ENCODE measurements at places on chromosomes 7 and 10.

DNA sequence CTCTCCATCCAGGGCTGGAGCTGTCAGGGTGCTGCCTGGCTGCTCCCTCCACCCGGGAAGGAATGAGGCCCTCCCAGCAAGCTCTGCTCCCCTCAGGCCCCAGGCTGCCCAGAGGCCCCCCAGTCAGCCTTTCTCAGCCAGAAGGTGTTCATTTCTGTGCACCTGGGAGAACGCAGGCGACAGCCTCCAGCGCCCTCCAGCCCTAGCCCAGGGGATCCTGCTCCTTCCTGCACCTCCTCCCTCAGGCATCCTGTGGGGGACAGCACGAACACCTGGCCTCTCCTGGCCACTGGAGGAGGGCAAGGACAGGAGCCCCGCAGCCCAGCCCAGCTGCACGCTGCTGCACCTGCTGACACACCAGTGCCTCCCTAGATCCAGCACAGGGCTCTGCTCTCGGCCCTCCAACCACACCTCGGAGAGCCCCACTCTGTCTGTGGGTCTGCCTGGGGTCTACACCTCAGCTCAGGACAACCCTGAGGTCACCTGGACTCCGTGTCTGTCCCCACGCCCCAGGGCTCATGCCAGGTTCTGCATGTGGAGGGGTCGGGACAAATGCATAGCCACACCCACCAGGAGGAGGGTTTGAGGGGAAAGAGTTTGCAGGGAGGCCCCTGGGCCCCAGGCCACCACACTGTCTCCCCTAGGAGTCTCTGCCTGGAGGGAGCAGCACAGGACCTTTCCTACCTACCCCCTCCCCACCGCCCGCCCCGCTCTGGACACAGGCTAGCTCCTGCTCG lies 7.4 kb upstream of the PWWP2B start:
- DNase-seq = no peak

- peak; percentile 72 for DNase-seq
Observed at GRCh38 chr10:110209454-110209925, 2.1 kb downstream of the MXI1 start.

DNA sequence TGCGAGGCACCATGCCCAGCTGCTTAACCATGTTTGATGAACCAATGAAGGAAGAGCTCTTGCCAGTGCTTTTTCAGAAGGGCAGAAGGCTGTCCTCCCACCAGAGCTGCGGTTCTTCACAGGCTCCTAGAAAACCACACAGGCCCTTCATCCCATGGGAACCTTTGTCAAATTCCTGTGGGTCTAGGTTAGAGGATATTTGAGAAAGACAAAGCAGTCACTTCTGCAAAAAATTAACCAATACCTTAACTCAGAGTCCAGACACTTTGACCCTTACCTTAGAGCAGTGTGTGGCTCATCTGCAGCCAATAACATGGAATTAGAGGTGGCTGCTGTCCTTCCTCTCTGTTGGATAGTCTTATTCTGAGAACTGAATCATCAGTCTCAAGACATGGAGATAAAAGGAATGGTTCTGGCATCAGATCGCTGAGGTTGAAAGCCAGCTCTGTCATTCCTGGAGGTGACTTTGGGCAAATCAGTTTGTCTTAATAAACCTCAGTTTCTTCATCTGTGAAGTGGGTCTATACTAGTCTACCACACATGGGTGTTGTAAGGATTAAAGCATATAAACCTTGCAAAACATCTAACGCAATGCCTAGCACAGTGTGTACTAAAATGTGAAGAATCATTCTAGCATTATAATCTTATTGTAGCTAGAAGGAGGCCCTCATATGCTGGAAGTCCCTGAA lies 65.1 kb upstream of the PIP4K2A start:
- DNase-seq = no peak

- DNase-seq = no peak
Observed at GRCh38 chr10:100614429-100615095, 78.8 kb downstream of the HIF1AN start.

GRCh38 chr7:828793-829561 lies 3.3 kb upstream of the SUN1 start:
- no peak for DNase-seq

GRCh38 chr7:142752376-142753225 lies 3.3 kb downstream of the PRSS1 start:
- no peak for DNase-seq

DNA sequence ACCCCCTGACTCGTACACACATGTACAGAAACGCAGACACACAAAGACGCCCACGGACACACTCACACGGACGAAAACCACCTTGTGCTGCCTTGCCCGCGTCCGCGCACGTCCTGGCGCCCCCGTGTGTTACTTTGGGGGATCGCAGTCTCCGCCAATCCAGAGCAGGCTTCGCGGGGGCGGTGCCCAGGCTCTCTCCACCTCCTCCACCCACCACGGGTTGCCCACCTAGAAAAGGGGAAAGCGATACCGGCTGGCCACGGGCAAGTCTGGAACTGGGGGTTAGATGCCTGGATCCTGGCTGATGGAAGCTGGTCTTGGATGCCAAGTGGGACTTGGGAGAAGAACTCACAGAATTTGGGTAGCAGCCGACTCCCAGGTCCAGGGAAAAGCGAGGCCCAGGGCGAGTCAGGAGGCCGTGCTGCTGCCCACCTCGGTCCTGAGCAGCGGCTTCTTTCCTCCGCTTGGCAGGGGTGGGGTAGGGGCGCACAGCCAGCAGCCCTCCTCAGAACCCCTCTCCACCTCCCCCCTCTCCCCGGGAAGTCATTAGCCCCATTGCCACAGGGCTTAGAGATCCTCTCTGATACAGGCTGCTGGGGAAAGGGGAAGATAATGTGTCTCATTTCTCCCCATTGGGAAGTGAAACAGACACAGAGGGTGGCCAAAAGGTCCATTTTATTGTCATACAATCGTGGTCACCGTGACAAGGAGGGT lies 4.6 kb upstream of the VGF start:
- peak; percentile 85 for DNase-seq

DNA sequence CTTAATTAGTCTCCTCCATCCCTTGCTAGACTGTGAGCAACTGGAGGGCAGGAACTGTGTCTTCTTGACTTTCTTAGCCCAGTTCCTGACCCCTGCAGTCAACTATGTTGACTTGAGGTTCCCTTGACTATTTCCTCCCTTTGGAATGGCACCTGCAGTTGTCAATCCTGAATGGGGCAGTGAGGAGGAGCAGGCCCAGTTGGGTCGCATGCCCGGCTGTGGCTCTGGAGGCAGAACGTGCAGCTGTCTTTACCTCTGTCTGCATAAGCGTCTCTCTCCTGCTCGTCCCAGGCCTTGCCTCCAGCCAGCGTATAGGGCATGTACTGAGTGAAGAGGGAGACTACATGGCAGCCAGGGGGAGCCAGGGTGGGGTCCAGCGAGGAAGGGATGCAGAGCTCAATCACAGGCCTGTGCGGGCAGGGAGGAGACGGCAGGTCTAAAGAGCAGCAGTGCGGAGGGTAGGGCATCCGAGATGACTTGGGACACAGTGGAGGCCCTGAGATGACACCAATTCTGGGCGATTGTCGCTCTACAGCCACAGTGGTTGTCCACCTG lies 26.8 kb downstream of the PYROXD2 start:
- no peak for DNase-seq

DNA sequence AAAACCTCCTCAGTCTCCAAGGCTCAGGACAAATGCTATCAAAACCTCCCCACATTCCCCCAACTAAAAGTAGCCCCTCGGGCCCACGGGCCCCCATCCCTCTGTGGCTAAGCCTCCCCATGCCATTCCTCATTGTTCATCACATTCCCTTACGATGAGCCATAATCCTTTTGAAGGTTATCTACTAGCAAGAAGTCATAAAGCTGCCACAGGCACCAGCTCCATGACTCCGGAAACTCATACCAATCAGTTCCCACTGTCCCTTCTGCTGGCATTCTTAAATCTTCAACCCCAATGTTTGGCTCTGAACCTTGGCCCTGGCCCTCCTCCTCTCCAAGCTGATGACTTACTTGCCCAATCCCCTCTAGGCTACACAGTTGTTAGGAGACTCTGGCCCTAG lies 19.4 kb upstream of the TM9SF3 start:
- DNase-seq = no peak

- no peak for DNase-seq
Observed at GRCh38 chr7:12231097-12231496, 20.0 kb downstream of the TMEM106B start.

DNA sequence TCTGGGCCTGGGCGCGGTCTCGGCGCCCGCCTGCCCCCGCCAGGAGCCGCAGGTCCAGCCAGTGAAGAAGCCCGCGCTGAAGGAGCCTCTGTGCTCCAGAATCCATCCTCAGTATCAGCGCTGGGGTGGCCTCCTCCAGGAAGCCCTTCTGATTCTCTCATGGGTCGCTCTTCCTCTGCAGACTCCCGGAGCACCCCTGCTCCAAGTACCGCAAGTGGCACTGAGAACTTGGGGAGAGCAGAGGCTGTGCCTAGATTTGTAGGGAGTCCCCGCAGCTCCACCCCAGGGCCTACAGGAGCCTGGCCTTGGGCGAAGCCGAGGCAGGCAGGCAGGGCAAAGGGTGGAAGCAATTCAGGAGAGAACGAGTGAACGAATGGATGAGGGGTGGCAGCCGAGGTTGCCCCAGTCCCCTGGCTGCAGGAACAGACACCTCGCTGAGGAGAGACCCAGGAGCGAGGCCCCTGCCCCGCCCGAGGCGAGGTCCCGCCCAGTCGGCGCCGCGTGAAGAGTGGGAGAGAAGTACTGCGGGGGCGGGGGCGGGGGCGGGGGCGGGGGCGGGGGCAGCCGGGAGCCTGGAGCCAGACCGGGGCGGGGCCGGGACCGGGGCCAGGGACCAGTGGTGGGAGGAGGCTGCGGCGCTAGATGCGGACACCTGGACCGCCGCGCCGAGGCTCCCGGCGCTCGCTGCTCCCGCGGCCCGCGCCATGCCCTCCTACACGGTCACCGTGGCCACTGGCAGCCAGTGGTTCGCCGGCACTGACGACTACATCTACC lies at the start of gene ALOX5:
Gene ALOX5 (plus strand): TSS at position 641 of the 774 bp plus-strand sequence. CDS start 64 bp downstream, at position 705.
- peak; percentile 86 for DNase-seq

DNA sequence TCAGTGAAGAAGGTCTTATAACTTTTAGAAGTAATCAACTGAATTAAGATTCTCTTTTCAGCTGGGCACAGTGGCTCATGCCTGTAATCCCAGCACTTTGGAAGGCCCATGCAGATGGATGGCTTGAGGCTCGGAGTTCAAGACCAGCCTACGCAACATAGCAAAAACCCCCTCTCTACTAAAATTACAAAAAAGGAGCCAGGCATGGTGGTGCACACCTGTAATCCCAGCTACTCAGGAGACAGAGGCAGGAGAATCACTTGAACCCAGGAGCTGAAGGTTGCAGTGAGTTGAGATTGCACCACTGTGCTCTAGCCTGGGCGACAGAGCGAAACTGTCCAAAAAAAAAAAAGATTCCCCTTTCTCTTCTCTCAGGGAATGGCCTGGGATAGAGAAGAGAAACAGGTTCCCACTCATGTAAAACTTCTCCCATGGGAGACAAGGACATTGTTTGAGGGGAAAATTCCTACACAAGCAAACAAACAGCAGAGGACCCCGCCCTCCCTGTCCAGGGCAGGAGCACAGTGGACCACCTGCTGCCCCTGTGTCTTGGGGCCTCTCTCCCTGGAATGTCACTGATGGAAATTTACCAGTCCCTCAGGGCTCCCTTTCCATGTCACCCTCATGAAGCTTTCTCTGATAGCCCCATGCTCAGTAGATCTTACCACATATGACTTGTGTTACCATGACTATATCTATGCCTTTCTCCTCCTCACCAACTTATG lies 5.6 kb downstream of the IL2RA start:
- DNase-seq = no peak

GRCh38 chr10:104328646-104328895 lies 9.7 kb downstream of the ITPRIP start:
- no peak for DNase-seq

DNA sequence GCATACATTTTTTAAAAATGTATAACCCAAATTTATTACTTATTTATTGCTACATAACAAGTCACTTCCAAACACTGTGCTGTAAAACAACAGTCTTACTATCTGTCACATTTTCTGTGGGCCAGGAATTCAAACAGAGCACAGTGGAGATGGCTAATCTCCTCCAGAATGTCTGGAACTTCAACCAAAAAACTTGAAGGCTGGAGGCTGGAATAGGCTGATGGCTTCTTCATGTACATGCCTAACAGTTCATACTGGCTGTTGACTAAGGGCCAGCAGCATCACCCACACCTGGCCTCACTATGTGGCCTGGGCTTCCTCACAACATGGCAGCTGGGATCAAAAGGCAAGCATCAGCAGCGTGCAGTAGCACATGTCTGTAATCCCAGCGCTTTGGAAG lies 92.4 kb upstream of the KMT2E start:
- DNase-seq = no peak

- DNase-seq = peak; percentile 28
Observed at GRCh38 chr7:18866359-18867036, 250.9 kb downstream of the TWIST1 start.

DNA sequence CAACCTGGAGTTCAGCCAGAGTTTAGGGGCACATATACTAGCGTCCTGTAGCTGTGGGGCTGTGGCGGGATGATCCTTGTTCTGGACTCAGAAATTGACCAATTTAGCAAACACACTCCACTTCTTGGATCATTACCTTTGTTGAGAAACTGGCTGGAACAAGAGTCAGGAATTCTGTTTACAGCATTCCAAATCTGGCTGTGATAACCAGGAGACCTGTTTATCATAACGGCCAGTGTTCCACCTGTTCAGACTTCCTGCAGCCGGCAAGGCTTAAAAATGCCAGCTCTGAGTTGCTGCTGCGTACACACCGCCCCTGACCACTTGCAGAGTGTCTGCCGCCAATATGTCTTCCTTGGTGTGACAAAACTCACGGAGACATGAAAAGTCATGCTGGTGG lies 64.8 kb downstream of the ARMC3 start:
- no peak for DNase-seq

GRCh38 chr7:45162943-45163691 lies 5.5 kb downstream of the RAMP3 start:
- no peak for DNase-seq
